ENCODE measurements at places on chromosomes 12 and 14. TPM values are rescaled to one million over a fixed set of nuclear protein-coding genes. Genes with fewer than 3 reads are reported as not detected.
A peak's percentile ranks its signal among the peaks of the same experiment; 100 is the strongest.

SDR9C7 gene
- total RNA-seq: 0.14 TPM

LRTM2 gene
- total RNA-seq: not detected

CISTR gene
- not detected for total RNA-seq

CIROP gene
- not detected for total RNA-seq

KRT6A gene
- not detected for total RNA-seq

GRCh38 chr14:104794631-104794992 is 936 bp downstream of the AKT1 start:
- no peak for DNase-seq

SLC17A8 gene
- not detected for total RNA-seq

GRCh38 chr12:49948866-49949845 is 1.4 kb upstream of the AQP2 start:
- peak; percentile 67 for DNase-seq

GRCh38 chr12:93585247-93585646 is 12.8 kb downstream of the SOCS2 start:
- DNase-seq: no peak

- no peak for DNase-seq
Measured at GRCh38 chr12:68411371-68411770, 79.2 kb upstream of the MDM1 start.

DNA sequence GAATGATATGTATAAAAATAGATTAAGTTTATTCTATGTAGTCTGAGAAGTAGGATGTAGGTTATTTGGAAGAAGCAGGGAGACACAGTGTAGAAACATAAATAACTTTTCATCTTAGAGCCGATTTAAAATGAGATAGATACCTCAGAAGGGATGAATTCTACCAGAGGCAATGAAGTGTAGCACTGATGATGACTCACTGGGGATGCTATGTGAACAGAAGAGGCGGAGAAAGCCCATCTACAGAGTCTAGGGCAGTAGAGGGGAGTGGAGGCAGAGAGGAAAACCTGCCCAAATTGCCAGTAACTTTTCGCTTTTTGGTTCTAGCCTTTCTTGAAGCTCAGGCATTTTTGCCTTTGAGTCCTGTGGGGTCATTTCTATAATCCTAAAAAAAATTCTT is 451.8 kb downstream of the ATP23 start:
- no peak for DNase-seq

- no peak for DNase-seq
Measured at GRCh38 chr14:76126076-76126475, 25.6 kb upstream of the GPATCH2L start.
